NCI-H2081 treated with DMSO at 0.1 percent for 48 hours (cell line): ENCODE measurements at places on chromosomes 6 and 20.
A peak's percentile ranks its signal among the peaks of the same experiment; 100 is the strongest.

DNA sequence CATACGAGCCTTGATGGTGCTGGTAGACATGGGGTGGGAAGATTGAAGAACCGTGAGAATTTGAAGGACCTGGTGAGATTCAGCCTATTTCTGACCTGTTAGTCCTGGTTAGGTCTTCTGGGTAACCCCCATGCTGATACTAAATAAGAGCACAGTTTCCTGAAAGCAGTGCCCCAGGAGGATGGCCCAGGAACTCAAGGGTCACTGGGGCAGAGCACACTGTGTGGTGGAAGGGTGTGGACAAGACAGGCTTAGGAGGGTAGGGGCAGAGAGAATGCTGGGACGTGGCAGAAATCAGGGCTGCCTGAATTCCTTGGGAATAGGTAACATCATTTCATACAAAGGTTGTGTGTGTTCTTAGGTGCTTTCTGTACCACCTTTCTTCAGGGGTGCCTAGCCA lies 31.9 kb upstream of the ENPP1 start:
- DNase-seq = no peak

GRCh38 chr6:135722190-135722589 lies 129.3 kb upstream of the PDE7B start:
- DNase-seq = no peak

DNA sequence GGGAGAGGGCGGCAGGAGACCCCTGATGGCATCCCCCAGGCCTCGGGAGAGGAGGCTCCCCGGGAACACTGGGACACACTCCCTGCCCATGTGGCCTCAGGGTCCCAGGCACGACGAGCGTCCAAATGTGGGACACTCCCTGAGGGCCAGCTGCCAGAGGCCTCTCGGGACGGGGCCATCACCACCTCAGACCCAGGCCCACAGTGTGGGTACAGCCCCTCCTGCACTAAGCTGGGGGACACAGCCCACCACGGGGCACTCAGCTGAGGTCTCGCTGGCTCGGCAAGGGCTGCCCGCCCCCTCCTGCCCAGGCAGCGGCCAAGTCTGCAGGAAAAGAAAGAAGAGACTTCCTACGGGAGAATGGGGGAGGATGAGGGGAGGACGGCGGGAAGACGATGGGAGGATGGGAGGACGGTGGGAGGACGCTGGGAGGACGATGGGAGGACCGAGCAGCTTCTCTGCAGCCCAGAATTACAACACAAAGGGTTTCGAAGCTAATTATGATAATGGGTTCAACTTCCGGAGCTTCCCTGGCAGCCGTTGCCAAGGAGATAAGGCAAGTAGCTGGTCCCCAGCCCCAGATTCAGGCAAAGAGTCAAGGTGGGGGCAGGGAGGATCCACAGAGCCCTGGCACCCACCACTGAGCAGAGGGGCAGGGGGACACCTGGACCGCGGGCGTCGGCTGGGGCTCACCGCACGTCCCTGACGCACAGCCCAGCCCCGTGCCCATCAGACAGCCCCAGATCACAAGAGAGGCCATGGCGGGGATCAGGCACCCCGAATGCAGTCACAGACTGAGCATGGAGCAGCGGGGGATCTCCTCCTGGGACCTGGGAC lies 17.5 kb downstream of the KCNQ2 start:
- DNase-seq = no peak

GRCh38 chr6:15026832-15027231 lies 219.0 kb upstream of the JARID2 start:
- DNase-seq = peak; percentile 85

- no peak for DNase-seq
Measured at GRCh38 chr20:46151936-46152335, 33.8 kb downstream of the CD40 start.

DNA sequence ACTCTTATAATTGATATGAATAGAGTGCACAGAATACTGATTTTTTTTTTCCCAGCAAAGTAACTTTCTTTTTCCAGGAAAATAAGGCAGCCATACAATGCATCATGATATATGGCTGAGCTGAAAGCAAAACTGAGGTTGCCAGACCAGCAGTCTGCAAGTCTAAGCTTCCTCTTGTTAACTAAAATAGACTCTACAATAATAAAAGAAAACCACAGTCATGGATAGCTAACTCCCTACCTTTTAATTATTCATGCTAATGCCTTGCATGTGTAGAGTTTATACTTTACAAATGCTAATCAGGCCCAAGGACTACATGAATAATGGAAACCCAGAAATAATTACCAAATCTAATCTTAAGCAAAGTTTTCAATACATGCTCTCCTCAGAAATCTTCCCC lies 47.4 kb downstream of the MAP7 start:
- no peak for DNase-seq

DNA sequence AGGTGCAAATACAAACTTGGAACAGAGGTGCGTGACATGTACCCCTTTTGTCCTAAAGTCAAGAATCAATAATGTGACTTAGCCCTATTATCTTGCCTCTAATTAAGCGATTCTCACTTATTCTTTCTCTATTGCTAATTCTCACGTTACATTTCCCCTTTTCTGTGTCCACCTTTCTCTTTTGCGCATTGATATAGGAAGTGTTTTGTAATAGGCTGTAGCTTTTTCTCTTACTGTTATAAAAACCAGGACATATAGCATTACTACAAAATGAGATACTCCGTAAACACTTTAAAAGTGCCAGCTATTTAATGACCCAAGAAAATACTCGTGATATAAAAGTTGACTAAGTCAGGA lies 669 bp upstream of the TMEM30A start:
- DNase-seq = no peak

DNA sequence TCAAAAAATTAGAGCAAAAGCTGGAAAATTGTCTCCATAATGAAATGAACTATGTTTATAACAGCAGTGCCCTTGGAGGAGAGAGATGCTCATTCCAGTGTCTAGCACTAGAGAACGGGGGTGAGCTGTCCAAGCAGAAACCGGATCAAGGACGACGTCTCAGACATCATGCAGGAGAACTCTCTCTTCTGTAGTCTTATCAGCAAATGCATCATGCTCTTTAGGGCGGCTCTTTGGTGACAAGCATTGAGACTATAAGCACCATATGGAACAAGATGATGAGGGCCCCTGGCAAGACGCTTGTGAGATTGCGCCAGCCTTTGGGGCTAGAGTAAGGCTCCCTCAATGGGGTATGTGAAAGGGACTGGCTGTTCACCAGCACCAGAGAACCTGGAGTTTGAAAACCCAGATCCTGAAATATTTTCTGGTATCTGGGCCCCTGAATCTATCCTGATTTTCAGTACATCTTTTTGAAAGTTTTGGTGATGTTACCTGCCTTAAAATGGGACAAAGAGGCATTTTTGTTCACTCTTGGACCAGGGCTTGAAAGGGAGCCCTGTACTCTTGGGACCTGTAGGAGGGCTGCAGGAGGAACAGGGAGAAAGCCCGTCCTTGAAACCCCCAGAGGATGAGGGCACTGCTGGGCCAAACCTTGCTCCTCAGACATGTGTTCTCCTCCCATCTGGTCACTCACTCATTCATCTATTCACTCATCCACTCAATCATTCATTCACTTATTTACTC lies 127.6 kb downstream of the TTLL2 start:
- DNase-seq = no peak

- no peak for DNase-seq
Measured at GRCh38 chr6:139156102-139156501, 21.2 kb downstream of the HECA start.

- no peak for DNase-seq
Measured at GRCh38 chr6:37376078-37376743, 22.4 kb downstream of the RNF8 start.

DNA sequence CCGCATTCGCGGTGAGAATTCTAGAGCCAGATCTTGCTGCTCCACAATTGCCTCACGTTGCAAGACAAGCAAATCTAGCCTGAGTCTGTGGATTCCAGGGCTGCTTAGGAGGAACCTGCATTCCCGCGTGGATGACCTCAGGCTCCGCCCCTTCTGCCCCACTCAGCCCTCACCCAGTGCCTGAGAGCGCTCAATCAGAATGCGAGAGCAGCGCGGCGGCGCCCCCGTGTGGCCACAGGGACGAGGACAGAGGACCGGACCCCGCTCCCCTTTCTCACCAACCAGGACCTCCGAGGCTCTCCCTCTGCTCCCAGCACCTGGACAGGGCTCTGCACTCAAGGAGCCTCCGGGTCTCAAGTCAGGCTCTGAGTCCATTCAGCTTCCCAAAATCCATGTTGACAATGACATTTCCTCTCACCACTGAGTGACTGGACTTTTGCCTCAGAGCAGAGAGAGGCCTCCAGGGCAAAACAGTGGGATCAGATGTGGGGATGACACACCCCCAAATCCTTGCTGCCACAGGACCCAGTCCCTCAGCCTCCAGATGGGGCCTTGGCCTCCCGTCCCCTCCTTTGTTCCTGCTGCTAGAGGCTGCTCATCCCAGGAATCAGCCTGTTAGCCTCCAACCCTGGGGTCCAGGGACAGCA lies 52.0 kb downstream of the RPP21 start:
- DNase-seq = no peak

- DNase-seq = no peak
Measured at GRCh38 chr20:23228912-23229311, 121.7 kb upstream of the NXT1 start.

GRCh38 chr6:64932486-64932885 lies 774.5 kb downstream of the EYS start:
- DNase-seq = no peak

DNA sequence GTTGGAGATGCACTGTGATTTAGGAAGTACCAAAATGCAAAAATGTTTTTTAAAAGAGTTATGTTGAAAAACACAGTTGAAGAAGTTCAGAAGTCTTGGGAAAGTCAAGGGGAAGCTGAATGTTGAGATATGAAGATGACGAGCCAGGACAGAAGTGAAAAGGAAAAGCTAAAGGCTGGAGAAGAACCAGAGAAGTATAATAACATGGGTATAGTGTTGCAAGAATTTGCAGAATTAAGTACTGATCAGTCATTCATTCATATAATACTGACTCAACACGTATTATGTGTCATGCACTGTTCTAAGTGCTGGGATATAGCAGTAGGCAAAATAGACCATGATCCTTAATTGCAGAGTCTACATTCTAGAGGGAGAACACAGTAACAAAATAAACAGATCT lies 432.8 kb downstream of the CDC5L start:
- no peak for DNase-seq

- DNase-seq = no peak
Measured at GRCh38 chr6:43389730-43390295, 20.4 kb upstream of the ZNF318 start.

GRCh38 chr6:40631744-40632143 lies 44.6 kb upstream of the LRFN2 start:
- DNase-seq = peak; percentile 12

GRCh38 chr20:56348305-56348693 lies 10.5 kb upstream of the FAM210B start:
- DNase-seq = no peak

DNA sequence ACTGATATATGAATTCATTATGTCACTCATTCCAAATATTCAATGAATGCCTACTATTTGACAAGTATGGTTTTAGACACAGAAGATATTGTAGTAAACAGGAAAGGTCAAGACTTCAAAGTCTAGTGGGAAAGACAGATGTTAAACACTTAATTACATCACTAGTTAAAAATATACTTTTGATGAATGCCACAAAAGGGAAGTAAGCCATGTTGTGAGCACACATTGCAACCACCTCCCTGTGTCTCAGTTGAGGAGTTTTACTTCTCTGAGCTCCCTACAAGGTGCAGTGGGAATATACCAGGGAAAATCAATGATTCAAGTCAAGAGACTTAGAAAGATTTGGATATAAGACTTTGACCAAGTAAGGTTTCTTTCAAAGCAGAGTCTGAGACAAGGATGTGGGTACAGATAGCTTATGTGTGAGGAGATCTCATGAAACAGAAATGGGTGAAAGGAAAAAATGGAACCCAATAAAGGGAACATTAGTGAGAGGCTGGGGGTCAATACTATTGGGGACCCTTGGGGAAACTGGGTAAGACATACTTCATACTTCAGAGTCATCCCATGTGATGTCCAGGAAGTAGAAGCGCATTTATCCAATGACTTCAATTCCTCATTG lies 503.7 kb downstream of the KIF16B start:
- DNase-seq = no peak

DNA sequence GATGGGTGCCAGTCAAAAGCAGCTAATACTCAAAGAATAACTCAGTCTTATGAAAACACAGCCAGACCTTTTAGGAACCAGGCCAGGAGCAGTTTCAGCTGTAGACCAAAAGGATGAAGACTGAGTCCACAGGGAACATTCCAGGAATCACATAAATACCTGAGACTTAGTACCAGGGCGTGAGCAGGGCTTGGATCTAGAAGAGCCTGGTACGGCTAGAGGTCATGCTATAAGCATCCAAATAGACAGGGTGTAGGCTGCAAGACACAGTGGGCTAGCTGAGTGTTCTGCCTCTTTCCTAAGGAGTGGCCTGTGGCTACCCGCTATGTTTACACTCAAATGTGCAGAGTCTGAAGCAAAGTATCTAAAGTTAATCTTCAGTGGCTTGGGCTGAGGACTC lies 29.5 kb upstream of the LRRC1 start:
- no peak for DNase-seq

GRCh38 chr6:21414065-21414464 lies 179.5 kb upstream of the SOX4 start:
- no peak for DNase-seq

GRCh38 chr20:21102603-21103311 lies 3.4 kb downstream of the LINC00237 start:
- no peak for DNase-seq

- peak; percentile 37 for DNase-seq
Measured at GRCh38 chr6:30730601-30731435, 10.7 kb downstream of the TUBB start.

GRCh38 chr6:78093906-78094305 lies 441.1 kb downstream of the MEI4 start:
- DNase-seq = no peak

GRCh38 chr6:85372188-85372914 lies 77.5 kb upstream of the NT5E start:
- DNase-seq = no peak

GRCh38 chr6:28811873-28812272 lies 111.9 kb downstream of the TRIM27 start:
- DNase-seq = no peak

GRCh38 chr6:38570750-38571149 lies 69.0 kb downstream of the BTBD9 start:
- no peak for DNase-seq

GRCh38 chr6:129565366-129565765 lies 144.6 kb downstream of the ARHGAP18 start:
- DNase-seq = no peak

DNA sequence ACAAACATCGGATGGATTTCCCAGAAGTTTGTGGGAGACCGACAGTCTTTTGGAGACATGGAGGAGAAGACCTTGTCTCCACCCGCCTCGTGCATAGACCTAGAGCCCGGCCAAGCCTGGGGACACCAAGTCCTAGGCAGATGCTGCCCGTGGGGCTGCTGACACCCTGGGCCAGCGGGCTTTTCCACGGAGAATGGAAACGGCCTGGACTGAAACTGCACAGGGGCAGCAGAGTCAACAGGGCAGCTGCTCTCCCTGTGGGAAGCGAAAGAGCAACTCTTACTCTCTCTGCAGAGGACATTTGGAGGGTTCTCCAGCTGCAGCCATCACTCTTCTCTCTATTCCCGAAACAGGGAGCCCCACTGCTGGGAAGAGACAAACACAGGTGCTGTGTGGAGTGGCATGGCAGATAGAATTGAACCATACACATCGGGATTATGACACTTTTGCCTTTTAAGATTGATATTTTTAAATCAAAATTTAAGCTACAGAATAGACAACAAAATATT lies 401.2 kb downstream of the THBS2 start:
- no peak for DNase-seq
